ENCODE measurements at places on chromosomes 13 and 19.

DNA sequence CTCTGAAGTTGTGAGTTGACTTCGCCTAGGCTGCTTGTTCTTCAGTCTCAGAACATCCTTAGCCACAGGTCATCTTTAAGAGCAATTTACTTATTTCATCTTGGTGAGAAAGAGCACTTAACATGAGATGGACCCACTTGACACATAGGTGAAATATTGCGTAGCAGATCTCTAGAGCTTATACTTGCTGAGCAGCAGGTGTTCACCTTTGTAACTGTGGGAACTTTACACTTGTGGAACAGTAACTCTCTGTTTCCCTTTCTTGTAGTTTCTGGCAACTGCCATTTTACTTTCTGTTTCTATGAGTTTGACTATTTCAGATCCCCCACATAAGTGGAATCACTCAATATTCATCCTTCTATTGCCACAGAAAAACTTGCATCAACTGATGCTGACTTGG, 95.7 kb downstream of the SLC10A2 start:
- DNase-seq, result no peak

DNA sequence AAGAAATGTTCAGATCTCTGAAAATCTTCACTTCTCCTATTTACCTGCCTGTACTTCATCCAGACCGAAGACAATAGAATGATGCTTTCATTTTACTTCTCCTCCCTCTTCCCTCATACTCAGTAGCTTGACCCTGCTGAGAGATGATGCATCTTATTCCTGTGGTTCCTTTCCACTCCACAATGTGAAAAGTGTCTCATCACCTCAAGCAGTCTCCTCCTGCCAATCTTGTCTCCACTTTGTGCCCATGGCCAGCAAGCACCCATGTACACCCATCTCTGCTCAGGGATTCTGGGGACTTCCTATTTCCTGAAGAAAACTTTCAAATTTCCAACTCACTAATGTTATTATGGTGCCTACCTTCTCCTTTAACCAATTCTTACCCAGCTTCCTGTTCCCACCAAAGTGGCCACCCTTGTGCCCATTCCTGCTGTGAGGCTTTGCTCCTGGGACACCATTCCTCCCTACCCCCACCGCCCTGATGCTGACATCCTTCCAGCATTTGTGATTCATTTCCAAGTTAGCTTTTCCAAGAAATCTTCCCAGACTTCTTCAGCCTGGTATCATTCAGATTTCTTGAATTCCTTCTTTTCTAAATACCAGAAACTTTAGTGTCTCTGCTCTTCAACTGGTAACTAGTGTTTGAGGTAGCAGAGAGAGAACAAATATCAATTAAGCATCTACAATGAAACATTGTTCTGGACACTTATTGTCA, 212.5 kb downstream of the POSTN start:
- no peak for DNase-seq

- DNase-seq, result no peak
Measured at GRCh38 chr13:79096099-79096498, 310.0 kb downstream of the RBM26 start.

- DNase-seq, result peak; percentile 22
Measured at GRCh38 chr13:99374169-99374991, 67.2 kb upstream of the GPR183 start.

DNA sequence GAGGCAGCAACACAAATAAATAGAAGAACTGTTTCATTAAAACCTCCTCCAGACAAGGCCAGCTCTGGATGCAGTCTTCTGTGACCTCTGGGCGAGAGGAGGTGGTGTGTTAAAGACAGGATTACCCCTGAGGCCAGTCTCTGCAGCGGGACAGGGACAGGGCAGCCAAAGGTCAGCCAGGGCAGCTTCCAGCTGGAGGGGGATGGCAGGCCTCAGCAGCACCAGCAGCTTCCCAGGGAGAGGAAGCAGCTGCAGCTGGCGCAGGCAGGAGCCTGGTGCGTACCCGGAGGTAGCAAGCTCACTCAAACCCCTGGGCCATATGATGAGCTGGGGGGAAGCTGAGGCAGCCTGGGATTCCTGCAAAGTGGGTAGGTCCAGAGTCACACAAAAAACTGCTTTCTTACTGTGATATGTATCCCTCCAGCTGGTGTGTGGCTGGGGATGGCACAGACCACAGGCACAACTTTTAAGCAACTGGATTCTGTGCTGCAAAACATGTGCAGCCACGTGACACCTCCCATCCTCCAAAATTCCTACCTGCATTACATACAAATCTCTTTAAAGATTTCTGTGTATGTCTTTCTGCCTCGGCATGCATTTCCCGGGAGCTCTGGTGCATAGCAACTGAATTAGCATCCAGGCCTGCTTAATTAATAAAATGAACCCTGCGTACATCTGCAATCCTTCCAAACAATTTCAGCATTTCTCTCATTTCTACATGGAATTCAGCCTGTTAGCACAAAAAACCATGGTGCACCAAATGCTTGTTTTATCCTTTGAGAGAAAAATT, 238.3 kb upstream of the MAB21L1 start:
- DNase-seq, result no peak

DNA sequence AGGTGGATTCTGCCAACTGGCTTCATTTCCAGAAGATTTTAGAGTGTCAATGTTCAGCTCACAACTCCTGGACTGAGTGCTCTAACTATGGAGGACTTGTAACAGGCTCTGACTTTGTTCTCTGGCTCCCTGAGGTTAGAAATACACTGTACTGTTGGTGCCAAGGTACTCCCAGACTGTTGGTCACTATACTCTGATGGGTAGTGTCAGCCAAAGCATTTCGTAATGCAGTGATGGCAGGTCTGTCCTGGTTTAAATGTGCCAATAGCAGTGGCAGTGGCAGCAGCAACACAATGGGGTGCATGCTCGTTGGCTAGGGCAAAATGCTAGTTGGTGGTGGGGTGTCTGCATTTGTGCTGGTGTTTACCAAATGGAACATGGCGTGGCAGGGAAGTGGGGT, 472.2 kb downstream of the TDRD3 start:
- no peak for DNase-seq

- DNase-seq, result peak; percentile 50
Measured at GRCh38 chr19:5246554-5247155, 94.0 kb downstream of the PTPRS start.

- DNase-seq, result no peak
Measured at GRCh38 chr13:108267347-108267746, 2.2 kb upstream of the TNFSF13B start.

Data from stimulated activated CD8-positive, alpha-beta memory T cell treated with anti-CD3 and anti-CD28 coated beads, Interleukin-4, amount 100 ng/mL, for 48 hours (primary cell).